ENCODE measurements at places on chromosomes 5 and 9. TPM values are rescaled to one million over a fixed set of nuclear protein-coding genes. Genes with fewer than 3 reads are reported as not detected.

DNA sequence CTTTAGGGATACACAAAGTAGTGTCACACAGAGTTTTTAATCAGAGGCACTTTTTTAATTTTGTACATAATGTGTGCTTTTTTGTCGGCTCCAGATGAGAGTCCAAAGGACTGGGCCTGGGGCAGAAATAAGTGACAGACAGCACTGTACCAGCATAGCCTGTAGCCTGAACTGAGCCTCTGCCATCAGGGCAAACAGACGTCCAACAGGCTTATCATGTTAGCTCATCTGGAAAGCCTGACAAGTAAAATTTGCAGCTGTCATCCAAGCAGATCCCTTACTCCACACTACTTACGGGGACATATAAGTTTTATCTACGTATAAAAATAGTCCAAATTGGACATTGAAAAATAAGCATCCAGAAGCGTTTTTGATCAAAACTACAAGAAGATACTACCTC, 233.1 kb upstream of the GAS1 start:
- DNase-seq: no peak

DNA sequence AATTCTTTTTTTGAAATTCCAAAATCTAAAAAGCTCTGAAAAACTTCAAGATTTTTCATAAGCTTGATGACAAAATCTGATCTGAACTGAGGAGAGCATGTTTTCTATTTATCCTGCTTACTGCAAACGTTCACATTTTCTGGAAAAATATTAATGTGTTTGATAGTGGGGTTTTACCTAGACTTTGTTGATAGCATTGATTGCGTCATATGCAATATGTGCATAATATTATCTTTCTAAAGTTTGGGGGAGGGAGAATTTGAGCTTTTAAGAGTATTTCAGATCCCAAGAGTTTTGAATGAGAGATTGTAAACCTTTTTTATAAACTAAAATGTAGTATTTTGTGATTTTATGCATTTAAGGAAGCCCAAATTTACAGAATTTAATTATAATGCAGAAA, 62.8 kb upstream of the CDH6 start:
- DNase-seq: no peak

DNA sequence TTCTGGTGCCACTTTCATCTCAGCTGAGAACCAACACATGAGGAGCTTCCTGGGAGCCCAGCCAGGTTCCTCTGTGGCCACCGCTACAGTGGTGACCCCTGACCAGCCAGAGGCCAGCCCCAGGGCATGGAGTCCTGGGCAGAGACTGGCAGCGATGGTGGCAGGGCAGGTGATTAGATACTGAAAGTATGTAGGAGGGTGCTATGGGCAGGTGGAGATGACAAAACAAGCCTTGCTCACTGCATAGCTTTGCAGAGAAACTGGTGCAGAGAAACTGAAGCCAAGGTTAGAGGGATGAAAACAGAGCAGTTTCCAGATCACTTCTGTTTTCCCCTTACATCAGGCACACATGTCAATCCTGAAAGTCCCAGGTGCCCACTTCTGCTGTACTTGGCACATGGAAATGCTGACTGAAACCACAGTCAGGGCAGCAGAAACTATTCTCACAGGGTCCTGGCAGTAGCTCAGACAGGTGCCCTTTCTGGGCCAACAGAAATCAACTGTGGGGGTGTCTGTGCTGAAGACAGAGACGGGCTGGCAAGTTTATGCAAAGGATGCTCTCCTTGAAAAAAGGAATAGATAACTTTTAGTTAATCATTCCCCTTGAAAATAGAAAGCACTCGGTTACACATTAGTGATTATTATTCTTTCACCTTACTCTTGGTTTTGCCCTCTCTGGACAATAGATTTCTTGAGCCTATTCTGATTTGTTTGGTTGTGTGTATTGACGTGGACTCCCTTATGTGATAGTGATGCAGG, 90.3 kb downstream of the ANKRD55 start:
- DNase-seq: no peak

GRCh38 chr9:102355982-102356381, 617.5 kb upstream of the GRIN3A start:
- no peak for DNase-seq

DNA sequence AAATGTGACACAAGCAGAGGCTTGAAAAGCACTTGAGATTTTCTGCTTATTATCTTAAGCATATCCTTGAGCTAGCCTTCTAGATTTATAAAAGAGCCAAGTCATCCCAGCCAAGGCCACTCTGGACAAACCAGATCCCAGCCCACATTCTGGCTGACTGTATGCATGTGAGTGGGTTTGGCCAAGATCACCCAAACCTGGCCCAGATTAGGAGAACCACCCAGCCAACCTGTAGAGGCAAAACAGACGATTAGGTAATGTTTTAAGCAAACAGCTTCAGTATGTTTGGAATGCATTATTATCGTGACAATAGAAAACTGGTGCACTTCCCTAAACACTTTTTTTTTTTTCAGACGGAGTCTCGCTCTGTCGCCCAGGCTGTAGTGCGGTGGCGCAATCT, 151.9 kb downstream of the SPATA31D1 start:
- DNase-seq: no peak

DNA sequence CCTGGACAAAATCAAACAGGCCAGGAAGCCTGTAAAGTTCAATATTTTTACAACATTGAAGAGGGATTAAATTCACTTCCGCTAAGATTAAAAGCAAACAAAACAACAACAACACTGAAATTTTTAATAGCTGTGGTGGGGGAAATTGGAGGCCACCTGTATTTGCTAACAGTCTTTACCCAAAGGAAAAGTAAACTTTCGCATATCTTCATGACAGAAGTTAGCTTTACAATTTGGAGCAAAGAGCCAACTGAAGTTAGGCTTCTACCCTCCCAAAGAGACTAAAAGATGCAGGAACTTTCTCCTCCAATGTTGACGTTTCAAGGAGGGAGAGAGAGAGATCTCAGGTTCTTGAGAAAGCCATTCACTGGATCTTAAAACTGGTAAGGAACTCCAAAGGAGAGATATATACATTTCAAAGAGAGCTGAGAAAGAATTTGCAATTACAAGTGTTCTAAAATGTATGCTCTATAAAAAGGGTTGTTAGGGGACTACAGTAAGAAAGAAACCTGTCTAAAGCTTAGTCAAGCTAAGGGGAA, 349.2 kb upstream of the CDH9 start:
- no peak for DNase-seq

ANKDD1B gene
- not detected for total RNA-seq

OR1J2 gene
- not detected for total RNA-seq

Measured in psoas muscle (tissue), 8 donors.